ENCODE measurements at places on chromosomes 6 and 20. TPM values are rescaled to one million over a fixed set of nuclear protein-coding genes. Genes with fewer than 3 reads are reported as not detected.

GRCh38 chr6:75932067-75932466, 140.4 kb downstream of the IMPG1 start:
- peak; percentile 18 for DNase-seq

- no peak for DNase-seq
Measured at GRCh38 chr20:18987781-18988360, 174.3 kb downstream of the SCP2D1 start.

Gene MRS2
- total RNA-seq = 49.7 TPM

Gene BTBD3
- 17.6 TPM for total RNA-seq

GRCh38 chr6:52419809-52420667, at the start of gene EFHC1:
EFHC1 (plus strand) TSS chr6:52420342; CDS start chr6:52420411, 69 bp downstream.
- DNase-seq = peak; percentile 98

Gene SYCP2
- 3.0 TPM for total RNA-seq

GRCh38 chr6:32947552-32948465, 5.1 kb downstream of the HLA-DMA start:
- peak; percentile 47 for DNase-seq

Gene TPD52L1
- 184 TPM for total RNA-seq

GRCh38 chr6:167287513-167288048, 3.5 kb upstream of the UNC93A start:
- DNase-seq = no peak

Gene VGLL2
- not detected for total RNA-seq

GRCh38 chr20:64223526-64224067, 32.0 kb upstream of the PCMTD2 start:
- DNase-seq = no peak

DNA sequence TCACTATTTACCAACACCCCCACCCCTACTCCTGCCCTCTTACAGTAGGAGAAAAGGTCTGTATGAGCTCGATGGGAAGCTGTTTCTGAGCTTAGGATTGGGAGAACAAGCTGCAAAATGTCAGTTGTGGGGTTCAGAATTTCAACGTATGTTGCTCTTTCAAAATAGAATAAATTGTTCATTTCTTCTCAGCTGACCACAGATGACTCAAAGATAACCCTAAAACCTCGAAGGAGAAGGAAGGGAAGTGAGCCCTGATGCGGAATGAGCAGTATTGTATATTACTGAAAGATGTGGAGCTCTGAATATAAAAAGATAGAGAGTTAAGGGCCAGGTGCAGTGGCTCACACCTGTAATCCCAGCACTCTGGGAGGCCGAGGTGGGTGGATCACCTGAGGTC, 35.9 kb upstream of the MYLIP start:
- DNase-seq = no peak

Gene SAPCD1
- 16.9 TPM for total RNA-seq

DNA sequence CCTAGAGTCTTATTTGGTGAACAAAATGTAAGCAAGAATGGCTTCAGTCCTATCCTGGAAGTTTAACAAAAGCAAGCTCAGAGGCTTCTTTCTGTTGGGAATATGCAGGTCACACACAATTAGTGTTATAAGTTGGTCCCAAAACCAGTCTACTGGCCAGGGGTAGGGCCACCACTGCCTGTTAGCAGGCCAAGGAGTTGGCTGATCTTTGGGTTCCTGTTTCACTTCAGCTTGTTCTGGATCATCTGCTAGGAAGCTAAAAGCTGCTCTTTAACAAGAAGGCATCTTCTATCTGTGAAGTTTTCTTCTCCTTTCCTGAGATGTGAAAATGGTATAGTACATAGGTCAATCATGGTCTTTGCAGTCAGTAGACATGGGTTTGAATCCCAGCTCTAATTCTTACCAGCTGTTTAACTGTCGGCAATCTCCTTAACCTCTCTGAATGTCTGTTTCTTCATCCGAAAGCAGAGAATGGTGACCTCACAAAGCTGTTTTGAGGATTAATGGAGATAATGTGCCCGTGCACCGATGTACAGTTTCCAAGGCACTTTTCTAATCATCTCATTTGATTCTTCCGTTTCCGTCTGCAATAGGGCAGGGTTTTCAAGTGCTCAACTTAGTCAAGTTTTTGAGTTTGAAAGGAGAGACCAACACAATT, 271.2 kb upstream of the TAB2 start:
- no peak for DNase-seq

GRCh38 chr20:48847498-48848205, 19.9 kb upstream of the PREX1 start:
- DNase-seq = peak; percentile 23

DNA sequence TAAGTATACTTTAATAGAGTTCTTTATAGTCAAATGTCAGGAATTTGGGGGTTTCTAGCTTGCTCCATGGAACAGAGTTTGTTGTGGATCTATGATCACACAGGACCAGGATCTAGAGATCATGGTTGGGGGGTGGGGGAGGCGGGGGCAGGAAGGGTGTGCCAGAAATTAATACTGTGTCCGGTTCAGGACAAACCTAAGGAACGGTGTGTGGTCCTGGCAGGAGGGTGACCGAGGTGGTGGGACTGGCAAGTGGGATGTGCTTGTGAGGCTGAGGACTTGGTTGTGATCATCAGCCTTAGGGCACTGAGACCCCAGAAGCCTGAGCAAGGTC, 27.9 kb downstream of the GSTA3 start:
- DNase-seq = no peak

- no peak for DNase-seq
Measured at GRCh38 chr6:37260444-37260843, 2.5 kb upstream of the TMEM217 start.

DNA sequence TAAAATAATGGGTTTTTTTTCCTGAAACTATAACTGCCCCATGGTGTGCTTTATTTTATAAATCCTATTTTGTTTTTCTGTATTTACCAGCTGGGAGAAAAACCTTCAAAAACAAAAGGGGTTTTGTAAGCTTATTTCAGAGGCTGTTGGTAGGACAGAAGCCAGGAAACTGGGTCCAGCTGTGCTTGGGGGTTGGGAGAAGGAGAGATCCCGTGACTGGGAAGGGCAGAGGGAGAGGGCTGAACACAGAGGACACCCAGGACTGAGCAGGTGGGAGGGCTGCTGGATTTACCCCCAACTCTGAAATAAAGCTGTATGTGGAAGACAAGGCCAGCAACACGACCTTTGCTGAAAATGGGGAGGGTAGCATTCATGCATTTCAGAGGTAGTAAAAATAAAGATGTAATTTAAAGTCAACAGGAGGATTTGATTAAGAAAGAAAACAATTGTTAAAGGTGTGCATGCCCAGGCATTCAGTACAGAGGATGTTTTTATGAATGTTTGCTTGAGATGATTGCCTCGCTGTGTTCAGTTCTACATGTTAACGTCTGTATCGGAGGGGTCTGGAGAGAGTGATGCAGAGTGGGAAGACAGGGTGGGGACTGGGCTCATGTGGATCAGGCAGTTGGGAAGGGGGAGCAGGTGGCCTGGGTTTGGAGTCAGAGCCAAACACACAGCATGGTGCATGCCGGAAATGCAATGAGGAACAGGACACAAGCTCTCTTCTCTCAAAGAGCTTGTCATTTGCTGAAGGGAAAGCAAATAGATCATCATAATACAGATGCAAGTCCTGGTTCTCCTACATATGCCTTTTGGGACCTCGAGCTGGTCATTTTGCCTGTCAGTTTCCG, 21.4 kb downstream of the ARFGEF3 start:
- DNase-seq = no peak

- DNase-seq = no peak
Measured at GRCh38 chr6:84078335-84078734, 44.8 kb downstream of the MRAP2 start.

DNA sequence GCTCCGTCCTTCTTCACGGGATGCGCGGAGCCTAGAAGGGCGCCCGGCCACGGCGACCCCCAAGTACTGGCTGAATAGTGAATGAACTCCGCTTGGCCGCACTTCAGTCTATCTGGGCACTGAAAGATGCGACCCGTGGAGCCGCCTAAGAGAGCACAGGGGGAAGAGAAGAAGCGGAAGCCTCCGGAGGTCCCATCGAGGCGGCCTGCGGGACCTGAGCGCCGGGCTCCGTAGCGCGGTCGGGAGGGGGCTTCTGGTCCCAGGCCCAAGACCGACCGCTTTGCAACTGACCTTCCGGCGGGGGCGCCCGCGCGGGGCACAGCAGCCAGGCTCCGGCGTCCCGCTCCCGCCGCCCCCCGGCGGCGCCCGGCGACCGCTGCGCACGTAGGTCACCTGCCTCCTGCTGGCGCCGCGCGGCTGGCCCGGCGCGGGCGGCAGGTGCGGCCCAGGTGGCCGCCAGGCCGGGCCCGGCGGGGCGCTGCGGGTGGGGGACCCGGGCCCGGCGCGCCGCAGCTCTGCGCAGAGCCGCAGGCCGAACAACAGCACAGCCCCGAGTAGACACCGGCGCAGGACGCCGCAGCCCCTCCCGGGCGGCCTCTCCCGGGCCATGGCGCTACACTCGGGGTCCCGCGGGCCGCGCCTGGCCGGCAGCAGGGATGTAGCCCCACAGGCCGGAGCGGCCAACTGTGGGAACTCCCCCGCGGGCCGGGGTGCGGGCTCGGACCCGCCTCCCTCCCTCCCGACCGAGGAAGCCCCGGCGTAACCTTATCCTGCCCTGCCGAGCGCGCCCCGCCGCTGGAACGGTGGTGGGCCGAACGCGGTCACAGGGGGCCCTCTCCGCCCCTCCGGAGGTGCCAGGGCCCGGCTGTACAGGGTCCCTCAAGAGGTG, at the start of gene METTL24:
Gene METTL24 (minus strand): TSS at position 686 of the 889 bp plus-strand sequence. CDS start 77 bp downstream, at position 609.
- no peak for DNase-seq

Gene TOP1
- total RNA-seq = 55.8 TPM

- DNase-seq = no peak
Measured at GRCh38 chr6:162063666-162064065, 663.9 kb downstream of the PRKN start.

Data from PC-9 (cell line).